ENCODE measurements at places on chromosomes 12 and 14.
A peak's percentile ranks its signal among the peaks of the same experiment; 100 is the strongest.

DNA sequence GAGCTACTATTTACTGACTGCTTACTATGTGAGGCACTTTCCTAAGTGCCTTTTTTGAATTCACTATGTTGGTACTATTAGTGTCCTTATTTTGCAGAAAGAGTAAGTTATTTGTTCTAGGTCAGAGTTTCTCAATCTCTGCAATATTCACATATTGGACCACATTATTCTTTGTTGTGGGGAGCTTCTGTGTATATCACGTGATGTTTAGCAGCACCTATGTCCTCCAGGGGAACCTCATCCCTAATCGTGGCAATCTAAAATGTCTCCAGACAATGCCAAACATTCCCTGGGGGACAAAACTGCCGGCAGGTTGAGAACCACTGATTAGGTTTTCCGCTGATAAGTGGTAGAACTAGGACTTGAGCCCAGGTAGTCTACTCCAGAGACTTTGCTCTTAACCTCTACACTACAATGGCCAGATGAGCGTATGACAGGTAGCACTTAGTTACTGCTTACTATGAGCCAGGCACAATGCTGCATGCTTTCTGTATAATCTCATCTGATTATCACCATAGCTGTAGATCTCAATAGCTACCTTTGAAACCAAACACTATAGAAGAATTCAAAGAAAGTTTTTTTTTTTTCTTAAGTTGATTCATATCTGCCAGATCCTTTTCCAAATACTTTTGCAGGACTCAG is 38.9 kb downstream of the NELL2 start:
- DNase-seq, result no peak

GRCh38 chr14:103848175-103849077 is 1.1 kb upstream of the PPP1R13B start:
- DNase-seq, result no peak

GRCh38 chr12:104951759-104952509 is 6.2 kb downstream of the SLC41A2 start:
- DNase-seq, result peak; percentile 39

DNA sequence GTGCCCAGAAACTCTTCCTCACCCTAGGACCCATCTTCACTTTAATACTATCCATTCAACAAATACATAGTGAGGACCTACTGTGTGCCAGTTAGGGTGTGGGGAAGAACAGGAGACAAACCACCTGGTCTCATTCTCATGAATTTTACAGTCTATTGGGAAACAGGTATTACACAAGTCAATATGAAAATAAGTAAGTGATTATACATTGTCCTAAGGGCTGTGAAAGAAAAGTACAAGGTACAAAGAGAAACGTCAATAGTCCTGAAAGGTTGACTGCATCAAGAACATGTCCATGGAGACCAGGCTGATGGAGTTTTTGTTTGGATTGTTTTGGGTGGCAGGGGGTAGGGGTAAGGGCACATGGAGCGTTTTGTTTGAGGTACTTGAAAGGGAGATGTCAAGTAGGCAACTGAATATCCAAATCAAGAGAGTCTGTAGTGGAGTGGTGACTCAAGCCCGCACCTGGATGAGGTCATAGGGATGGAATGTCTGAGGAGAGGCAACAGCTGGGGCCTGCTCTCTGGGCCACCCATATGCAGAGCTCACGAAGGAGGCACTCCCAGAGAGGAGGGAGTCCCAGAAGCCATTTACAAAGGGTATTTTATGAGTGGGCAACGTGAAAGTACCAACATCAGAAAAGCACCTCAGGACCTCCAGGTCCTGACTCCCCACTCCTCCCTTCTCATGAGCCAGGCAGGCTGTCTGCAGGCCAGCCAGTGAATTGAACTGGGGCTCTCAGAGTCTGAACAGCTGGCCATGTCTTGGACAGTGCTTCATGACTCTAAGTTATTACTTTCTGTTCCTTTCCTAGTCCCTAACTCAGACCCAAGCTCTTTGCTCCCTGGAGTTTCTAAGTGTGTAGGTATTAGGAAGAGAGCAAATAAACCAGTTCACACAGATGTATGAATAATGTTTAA is 272.0 kb downstream of the ZFP36L1 start:
- DNase-seq, result peak; percentile 25

DNA sequence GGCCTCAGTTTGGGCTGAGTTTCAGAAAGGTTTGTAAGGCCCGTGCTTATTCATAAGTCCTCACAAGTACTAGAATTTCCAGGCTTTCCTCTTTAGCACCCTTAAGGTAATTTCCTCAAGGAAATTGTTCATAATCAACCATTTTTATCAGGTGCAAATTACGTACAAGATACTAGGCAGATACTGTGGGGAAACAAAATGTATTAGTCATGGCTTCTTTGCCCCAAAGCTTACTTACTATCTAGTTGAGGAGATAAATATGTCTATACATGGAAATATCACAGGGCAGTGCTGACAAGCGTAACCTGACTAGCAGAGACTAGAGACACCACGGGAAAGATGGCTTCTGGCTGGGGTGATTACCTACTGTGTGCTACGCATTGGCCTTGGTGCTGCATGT is 22.5 kb downstream of the MAX start:
- DNase-seq, result no peak

GRCh38 chr12:89166525-89166934 is 185.8 kb downstream of the DUSP6 start:
- peak; percentile 24 for DNase-seq

GRCh38 chr12:119842380-119842779 is 34.7 kb downstream of the CIT start:
- no peak for DNase-seq

DNA sequence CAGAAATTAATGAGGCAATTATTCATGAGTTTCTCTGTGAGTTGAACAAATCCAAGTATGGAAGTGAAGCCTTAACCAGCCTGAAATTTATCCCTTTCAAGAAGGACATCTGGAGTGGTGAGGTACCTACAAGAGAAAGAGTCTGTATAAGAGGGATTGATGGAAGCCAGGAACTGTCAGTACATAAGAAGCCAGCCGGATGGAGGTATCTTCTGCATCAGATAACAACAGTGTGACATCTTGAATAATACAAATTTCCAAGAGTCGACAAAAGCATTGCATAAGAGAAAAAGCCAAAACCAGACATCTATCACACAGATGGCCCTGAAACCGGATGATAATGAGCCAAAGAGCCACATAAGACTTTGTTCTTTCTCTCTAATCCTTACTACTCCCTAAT is 781.2 kb downstream of the FLRT2 start:
- DNase-seq, result no peak

GRCh38 chr12:128573907-128574306 is 249.9 kb downstream of the SLC15A4 start:
- DNase-seq, result no peak

DNA sequence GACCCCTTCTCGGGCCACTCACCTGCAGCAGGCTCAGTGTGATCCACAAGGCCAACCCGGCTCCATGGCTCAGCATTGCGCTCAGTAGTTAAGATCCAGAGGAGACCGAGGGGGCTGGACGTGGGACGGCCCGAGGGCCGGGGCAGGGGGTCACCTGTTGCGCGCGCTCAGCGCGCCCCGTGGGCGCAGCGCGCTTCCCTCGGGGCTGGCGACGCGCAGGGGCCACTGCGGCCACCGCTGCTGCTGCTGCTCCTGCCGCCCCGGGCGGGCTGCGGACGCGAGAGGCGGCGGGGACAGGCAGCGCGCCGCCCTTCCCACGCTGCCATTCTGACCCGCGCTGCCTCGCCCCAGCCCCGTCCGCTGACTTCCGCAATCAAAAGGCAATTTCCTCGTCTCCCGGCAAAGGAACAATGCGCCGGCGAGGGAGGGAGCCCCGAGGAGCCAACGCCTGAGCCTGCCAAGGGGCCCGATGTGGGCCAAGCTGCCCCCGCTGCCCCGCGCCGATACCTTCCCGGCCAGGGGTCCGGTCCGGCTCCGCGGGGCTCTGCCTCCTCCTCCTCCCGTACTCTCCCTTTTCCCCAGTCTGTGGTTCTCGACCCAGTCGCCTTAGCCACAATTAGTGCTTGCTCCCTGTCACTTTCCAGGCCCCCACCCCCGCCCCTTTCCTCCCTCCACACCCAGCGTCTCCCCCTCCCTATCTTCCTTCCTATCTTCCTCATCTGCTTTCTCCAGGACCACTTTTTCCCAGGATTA is 27.3 kb downstream of the PTPRB start:
- DNase-seq, result peak; percentile 65

GRCh38 chr14:41758011-41758665 is 151.5 kb downstream of the LRFN5 start:
- DNase-seq, result no peak
